ENCODE measurements at places on chromosomes 2 and 18. TPM values are rescaled to one million over a fixed set of nuclear protein-coding genes. Genes with fewer than 3 reads are reported as not detected.

GRCh38 chr2:119286661-119287060 lies 63.0 kb downstream of the STEAP3 start:
- DNase-seq = no peak

DNA sequence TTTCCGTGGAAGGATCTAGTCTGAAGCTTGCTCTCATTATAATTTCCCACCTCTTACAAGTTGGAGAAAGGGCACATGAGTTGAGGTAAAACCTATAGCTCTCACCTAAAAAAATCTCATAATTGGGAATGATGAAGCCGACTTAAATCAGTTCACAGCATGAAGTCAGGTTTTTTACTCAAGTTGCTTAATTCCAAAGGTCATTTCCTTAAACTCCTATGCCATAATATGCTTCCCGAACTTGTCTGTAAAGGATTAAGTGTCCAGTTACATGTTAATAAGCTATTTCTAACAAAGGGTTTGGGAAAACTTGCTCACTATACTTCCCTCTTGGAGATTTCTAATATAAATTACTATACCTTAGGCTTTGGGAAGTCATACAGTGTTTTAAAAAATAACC lies 481.2 kb downstream of the NUP35 start:
- DNase-seq = no peak

DNA sequence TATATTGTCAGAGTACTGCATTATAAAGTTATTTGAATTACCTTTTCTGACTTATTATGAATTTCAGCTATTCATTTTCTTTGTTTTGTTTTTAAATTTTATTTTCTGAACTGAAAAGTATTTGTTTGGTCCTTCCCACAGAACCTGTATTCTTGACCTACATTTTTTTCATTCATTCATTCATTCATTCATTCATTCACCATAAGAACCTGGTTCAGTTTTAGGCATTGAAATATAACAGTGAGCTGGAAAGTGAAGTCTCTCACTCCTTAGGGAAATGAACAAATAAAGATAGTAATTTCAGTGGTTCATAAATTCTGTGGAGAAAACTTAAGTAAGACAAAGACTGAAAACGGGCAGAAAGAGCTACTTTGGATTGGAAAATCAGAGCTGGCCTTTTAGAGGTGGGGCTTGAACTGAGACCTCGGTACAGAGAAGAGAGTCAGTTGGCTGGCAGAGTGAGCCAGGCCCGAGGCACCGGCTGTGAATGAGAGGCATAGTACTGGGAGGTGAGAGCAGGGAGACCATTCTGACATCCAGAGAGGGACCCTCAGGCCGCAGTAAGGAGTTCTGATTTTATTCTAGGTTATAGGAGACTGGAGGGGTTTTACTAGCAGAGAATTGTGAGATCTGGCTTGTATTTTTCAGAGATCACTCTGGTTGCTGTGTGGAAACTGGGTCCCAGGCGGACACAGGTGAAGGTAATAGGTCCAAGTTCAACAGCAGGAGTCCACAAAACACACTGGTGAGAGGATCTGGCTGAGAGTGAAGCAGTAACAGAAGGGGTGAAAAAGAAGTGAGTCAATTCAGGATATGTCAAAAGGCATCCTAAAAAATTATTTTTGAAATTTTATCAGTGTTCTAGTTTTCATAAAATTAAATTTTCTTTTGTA lies 75.8 kb upstream of the FN1 start:
- no peak for DNase-seq

DNA sequence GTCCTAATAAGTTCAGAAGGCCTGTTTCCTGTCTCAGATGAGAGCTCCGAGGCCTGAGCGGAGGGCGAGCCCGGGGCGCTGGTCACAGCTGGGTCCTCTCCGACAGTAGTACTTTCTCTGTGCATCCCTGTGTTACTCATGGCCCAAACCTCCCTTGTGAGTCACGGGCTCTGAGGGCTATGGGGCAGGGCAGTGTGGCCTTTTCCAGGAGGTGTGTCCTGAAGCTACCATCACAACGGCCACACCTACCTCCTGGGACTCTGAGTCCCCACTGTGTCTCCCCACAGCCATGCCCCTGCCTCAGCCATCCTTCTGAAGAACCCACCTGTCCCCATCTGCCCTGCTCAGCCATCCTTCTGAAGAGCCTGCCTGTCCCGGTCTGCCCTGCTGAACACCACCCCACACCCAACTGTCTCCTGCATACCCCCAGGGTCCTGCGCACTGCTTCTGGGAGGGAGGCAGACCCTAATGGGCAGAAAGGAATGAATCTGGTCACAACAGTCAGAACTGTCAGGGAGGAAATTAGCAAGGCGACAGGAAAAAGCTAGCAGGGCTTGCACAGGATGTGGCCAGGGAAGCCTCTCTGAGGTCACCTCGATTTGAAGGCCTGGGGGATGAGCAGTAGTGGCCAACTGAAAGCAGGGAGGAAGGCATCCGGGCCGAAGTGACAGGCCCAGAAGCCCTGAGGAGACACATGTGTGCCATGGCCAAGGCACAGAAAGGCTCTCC lies 145.4 kb upstream of the RIOK3 start:
- peak; percentile 80 for DNase-seq

GRCh38 chr18:73908323-73908722 lies 239.3 kb downstream of the FBXO15 start:
- DNase-seq = peak; percentile 65

DNA sequence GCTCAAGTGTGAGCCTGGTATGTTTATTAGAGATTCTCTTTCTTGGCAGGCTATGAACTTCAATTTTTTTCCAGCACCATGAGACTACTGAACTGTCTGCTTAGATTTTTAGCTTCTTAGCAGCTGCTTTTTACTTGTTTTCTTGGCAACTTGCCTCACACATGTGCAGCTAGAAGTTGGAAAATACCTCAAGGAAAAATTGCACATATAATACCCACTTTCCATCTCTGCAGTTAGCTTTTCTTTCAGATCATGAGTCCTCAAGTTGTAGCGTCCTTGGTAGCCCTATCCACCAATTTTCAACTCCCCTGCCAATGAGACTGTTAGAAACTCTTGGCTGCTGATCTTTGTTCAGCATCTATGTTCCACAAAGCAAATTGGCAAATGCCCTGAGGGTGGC lies 302.1 kb downstream of the HRH4 start:
- peak; percentile 31 for DNase-seq

DNA sequence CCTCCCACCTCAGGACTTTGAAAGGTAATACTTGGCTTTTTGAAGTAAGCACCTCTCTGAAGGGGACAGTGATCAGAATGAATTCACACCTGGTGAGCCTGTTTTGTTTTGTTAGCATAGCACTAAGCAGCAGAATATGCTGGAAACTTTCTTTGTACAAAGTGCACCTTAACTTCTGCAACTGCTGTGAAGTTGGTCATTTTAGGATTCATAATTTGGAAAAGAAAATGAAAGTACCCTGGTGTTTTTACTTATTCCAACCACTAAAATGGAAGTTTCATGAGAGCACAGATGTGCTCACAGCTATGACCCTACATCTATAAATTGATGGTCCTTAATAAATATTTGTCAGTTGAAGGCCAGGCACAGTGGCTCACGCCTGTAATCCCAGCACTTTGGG lies 257.8 kb upstream of the STON1 start:
- no peak for DNase-seq

GRCh38 chr2:69514406-69514805 lies 77.2 kb upstream of the NFU1 start:
- DNase-seq = peak; percentile 63

- peak; percentile 78 for DNase-seq
These were observed 291.6 kb downstream of the ZNF385B start for GRCh38 chr2:179569831-179570233.

GRCh38 chr2:20561637-20562454 lies 89.1 kb downstream of the HS1BP3 start:
- DNase-seq = peak; percentile 91

GRCh38 chr2:239380831-239381708 lies 19.8 kb downstream of the HDAC4 start:
- no peak for DNase-seq

GRCh38 chr2:46435796-46436360 lies 43.5 kb upstream of the TMEM247 start:
- no peak for DNase-seq

DNA sequence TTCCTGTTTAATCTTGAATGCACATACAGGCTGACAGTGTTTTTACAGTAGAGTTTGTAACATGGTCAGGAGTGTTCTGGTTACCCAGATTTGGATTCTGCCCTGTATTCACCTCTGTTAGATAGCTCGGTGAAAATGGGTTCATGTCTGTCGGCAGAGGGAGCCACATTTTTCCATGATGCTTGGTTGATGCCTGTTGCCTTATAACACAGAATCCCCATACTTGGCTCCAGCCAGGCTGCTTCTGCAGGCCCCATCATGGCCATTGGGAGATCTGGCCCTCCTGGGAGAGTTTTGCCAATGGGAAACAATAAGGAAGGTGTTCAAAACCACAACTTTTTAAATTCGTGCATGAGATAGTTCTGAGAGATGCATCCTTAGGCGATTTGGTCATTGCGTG lies 78.1 kb downstream of the WDSUB1 start:
- no peak for DNase-seq

GRCh38 chr2:150595803-150596470 lies 108.5 kb upstream of the RND3 start:
- peak; percentile 51 for DNase-seq

DNA sequence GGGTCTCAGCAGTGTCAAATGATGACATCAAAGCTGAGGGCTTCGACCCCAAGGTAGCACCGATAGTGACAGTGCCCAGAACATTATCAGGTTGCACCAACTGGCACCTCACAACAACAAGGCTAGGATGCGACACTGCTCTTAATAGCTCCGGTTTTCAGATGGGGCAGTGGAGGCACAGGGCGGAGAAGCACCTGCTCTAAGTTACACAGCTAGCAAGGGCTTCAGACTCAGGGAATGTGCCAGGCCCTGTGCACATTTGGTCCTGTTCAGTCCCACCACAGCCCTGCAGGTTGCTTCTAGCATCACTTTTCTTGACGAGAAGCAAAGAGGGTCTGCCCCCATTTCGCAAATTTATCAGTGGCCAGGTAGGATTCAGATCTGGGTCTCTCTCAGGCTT lies 74.1 kb downstream of the DGKD start:
- DNase-seq = no peak

DNA sequence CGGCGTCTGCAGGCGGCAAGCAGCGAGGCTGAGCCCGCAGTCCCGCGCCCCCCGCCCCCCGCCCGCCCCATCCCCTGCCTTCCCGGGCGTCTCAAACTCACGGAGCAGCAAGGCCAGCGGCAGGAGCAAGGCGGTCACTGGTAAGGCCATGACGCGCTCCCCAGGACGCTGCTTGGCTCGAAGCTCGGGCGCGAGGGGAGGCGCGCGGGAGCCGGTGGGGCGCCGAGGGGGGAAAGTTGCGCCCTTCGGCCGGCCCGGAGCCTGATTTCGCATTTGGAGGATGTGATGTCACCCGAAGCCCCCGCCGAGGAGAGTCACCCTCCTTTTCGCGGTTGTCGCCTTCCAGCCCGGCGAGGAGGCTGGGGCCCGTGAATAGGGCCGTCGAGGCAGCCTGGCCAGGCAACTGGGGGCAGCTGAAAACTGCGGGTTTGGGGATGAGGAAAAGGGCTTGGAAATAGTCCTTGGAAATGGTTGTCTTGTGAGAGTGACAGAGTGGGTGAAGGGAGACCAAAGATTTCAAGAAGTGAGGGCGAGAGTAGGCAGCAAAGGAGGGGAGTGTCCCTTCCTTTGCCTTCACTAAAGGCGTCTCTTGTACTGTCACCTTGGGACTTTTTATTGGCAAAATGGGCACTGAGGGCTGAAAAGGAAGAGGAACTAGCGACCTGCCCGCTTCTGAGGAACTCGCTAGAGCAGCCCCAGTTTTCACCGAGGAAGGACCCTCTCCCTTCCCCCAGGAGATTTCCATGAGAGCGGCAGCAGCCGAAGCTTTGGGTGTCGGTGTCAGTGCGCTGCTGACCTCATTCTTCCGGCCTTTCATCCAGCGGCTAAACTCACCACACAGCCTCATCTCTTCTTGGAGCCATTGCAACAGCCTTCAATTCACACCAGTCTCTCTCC lies at the start of gene CD8A:
Gene CD8A (minus strand): TSS at position 238 of the 897 bp plus-strand sequence. CDS start 88 bp downstream, at position 150.
- DNase-seq = peak; percentile 58

- DNase-seq = no peak
These were observed 236.9 kb downstream of the LDLRAD4 start for GRCh38 chr18:13455471-13455870.

DNA sequence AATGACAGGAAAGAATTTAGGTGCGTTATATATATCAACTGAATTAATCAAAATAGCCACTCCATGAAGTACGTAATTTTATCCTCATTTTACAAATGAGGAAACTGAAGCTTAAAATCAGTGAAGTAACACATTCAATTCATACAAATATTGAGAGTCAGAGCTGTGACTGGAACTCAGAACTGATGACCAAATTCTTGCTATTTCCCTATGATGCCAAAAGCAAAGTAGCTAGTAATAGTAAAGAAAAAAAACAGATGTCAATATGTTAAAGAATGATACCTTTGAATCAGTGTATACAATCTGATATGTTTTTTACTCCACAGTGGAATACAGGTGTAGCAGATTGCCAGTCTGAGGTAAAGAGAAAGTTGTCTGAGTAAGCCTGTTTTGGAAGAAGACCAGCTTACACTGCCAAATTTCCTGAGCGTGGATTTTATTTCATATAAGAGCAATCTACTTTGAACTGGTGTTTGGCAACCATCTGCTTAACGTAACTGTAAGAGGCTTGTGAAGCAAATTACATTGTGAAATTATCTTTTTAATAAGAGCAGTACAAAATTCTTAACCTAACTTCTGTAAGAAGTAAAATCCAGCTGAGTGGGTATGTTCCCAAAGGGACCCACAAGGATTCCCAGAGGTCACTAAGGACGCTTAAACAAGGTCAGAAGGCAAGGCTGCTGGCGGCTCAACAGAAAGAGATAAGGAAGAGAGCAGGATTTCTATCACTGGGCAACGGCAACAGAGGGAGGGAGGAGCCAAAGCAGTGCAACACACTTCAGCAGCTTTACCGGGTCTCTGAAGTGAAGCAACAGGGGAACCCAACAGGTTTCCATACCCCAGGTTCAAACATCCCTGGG lies 85.6 kb downstream of the IKZF2 start:
- DNase-seq = peak; percentile 26

Gene OSBPL6
- 6.3 TPM for total RNA-seq

Gene VWC2L
- total RNA-seq = not detected

Gene CYP27A1
- 4.1 TPM for total RNA-seq

All from GM23248 (cell line).